ENCODE measurements at places on chromosomes 4 and X.

DNA sequence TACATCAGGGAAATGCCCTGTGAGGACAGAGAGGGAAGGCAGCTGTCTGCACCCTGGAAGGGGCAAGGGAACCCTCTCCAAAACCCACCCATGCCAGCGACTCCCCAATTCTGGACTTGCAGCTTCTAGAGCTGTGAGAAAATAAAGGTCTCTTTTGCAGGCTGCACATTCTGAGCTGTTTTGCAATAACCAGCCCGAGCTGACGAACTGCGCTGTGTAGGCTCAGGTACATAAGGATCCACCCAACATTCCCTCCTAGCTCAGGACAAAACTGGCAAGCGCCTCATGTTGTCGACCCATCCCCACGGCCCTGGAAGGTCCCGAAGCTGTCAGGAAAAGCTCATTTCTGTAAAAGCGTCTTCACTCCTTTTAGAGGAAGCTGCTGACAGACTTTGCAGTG, 271.8 kb downstream of the CRLF2 start:
- DNase-seq: no peak

DNA sequence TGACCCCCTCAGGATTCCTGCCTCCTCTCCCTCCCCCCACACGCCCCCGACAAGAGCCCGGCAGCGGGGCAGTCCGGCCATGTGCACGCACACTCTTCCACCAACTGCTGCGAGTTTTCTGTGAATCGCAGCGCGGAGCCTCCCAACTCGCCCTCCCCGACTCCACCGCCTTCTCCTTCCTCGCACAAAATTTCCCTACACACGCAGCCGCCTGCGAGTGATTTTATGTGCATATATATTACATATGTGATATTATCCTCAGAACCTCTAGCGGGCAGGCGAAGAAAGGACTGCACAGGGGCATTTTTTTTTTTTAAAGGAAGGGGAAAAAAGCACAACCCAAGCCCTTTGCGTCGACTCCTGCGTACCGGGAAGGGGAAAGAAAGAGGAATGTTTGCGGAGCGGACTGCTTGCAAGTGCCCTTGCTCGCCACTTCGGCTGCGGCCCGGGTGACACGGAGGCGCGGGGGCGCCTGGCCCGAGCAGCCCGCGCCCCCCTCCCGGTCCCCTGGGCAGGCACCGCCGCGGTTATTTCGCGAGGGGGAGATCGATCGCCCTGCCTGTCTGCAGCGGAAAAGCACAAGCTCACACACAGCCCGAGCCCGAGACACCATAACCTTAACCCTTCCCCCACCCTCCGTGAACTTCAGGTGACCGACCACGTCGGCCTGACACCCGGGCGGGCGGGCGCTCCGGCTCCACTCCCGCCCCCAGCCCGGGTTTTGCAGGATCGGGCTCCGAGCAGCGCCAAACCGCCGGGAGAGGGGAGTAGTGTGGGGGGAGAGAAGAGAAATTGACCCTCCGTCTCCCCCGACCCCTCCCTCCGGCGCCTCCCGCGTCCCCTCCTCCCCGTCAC, 2.3 kb downstream of the ZNF827 start:
- DNase-seq: peak; percentile 78

- DNase-seq: no peak
Measured at GRCh38 chrX:49155243-49155899, 7.2 kb upstream of the MAGIX start.

DNA sequence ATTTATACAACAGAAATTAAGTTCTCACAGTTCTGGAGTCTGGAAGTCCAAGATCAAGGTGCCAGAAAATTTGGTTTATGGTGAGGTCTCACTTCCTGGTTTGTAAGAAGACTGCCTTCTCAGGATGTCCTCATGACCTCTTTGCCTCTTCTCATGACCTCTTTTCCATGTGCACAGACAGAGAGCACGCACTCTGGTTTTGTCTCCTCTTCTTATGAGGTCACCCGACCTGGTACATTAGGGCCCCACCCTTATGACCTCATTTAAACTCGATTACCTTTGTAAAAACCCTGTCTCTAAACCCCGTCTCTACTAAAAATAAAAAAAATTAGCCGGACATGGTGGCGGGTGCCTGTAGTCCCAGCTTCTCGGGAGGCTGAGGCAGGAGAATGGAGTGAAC, 155.9 kb downstream of the KIT start:
- no peak for DNase-seq

- no peak for DNase-seq
Measured at GRCh38 chr4:138267835-138268234, 25.7 kb upstream of the SLC7A11 start.

GRCh38 chrX:3563451-3563850, 150.0 kb downstream of the PRKX start:
- DNase-seq: no peak

- no peak for DNase-seq
Measured at GRCh38 chrX:2627272-2627867, 63.7 kb upstream of the CD99 start.

GRCh38 chr4:105996845-105997244, 101.6 kb downstream of the NPNT start:
- no peak for DNase-seq

GRCh38 chr4:16199093-16199492, 27.2 kb downstream of the TAPT1 start:
- no peak for DNase-seq

GRCh38 chr4:2352729-2353221, 65.7 kb downstream of the ZFYVE28 start:
- DNase-seq: no peak

- DNase-seq: no peak
Measured at GRCh38 chrX:17521871-17522693, 147.1 kb downstream of the NHS start.

GRCh38 chrX:40805404-40805803, 70.1 kb upstream of the MED14 start:
- no peak for DNase-seq

GRCh38 chr4:152962150-152962549, 26.0 kb downstream of the FHDC1 start:
- DNase-seq: no peak

DNA sequence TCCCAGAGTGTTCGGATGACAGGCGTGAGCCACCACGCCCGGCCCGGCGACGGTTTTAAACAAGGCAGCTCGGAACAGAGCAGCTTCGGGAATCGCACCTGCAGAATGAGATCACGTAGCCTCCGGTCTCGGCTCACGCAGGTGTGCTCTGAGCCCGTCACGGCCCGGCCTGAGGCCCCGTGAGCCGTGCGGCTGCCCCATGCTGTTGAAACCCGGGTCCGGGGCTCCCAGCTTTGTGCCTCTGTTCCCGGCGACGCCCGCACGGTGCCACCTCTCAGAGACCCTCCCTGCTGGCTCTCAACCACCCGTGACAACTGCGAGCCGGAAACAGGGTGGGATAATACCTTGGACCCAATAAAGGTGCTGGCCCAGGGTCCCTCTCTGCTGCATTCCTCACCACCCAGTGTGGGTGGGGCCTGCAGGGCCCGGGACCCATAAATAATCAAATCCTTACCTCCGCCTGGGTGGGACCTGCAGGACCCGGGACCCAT, 13.4 kb upstream of the PLCXD1 start:
- DNase-seq: peak; percentile 58

- no peak for DNase-seq
Measured at GRCh38 chr4:99720206-99720605, 62.6 kb upstream of the C4orf54 start.

- no peak for DNase-seq
Measured at GRCh38 chrX:129161108-129161507, 362.2 kb downstream of the SMARCA1 start.
